ENCODE measurements at places on chromosomes 11 and 22. TPM values are rescaled to one million over a fixed set of nuclear protein-coding genes. Genes with fewer than 3 reads are reported as not detected.

DNA sequence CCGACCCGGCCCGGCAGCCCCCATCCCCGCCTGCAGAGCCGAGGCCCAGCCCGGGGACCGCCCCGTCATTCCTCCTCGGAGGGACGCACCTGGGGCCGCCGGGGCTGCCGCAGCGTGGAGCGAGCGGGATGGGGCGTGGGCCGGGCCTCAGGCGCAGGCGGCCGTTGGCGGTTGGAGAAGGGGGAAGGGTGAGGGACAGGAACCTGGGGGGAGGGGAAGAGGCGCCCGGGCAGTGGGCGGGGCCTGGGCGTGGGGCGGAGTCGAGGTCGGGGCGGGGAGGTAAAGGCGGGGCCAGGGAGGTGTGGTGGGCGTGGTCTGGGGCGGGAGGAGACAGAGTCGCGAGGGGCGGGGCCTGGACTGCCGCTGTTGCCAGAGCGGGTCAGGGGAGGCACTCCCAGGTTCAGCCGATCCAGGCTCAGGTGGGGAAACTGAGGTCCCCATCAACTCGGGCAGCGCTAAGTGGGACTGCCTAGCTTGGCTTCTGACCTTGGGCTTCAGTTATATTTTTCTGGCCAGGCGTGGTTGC, at the start of gene TESMIN:
Gene TESMIN (minus strand): TSS at position 190 of the 526 bp plus-strand sequence. CDS start 860 bp downstream, outside the sequence.
- peak; percentile 91 for DNase-seq

The OTOG gene
- 0.12 TPM for total RNA-seq

The GPHA2 gene
- total RNA-seq = 1.3 TPM

DNA sequence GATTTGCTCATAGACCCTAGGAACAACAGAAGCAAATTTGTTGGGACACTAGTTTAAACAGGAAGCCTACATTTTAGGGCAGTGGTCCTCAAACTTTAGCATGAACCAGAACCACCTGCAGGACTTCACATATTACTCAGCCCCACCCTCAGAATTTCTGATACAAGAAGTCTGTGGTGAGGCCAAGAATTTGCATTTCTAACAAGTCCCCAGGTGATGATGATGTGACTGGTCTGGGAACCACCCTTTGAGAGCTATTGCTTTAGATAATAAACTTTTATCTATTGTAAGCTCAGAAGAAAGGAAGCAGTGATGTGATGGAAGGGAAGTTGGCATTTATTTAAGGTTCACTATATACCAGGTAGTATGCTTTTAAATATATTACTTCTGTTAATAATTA, 194.0 kb downstream of the FAM181B start:
- DNase-seq = no peak

DNA sequence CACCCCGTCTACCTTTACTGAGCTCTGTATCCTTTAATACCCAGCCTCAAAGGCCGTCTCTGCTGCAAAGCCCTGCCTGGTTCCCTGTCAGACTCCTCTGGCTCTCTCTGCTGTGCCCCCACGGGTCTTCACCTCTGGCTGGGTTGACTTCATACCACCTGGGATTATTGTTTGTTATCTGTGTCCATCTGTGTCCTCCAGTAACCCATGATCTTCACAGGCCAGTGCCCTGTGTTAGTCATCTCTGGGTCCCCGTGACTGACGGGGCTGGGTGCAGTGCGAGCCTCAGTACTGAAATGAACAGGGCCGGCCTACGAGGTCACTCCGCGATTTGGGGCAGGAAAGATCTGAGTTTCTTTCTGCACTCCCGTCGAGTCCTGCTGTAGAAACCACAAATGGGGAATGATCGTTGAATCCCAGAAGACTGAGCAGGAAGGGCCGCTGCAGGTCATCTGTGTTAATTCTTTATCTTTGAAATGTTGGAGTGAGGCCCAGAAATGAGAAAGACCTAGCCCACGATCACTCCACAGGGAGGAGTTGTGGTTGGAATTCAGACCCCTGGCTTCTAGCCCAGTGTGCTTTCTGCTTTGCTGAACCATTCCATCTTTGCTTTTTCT, 12.3 kb upstream of the TUB start:
- peak; percentile 59 for DNase-seq
